ENCODE measurements at places on chromosomes 5 and 9.

DNA sequence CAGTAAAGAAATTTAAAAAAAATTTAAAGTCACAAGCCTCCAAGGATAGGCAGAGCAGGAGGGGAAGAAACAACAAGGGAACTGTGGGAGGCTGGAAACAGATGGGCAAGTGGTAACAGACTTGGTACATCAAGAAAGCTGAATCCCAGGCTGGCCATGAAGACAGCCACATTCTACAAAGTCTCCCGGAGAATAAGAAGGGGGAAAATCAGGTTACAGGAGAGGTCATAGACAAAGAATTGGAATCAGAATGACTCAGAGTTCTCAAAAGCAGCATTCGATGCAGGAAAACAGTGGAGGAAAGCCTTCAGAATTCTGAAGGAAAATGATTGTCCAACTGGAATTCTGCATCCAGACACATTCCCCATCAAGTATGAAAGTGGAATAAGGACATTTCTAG lies 129.7 kb downstream of the ADAMTS2 start:
- no peak for DNase-seq

- DNase-seq: no peak
These were observed 244.9 kb upstream of the KLF4 start for GRCh38 chr9:107734256-107735013.

DNA sequence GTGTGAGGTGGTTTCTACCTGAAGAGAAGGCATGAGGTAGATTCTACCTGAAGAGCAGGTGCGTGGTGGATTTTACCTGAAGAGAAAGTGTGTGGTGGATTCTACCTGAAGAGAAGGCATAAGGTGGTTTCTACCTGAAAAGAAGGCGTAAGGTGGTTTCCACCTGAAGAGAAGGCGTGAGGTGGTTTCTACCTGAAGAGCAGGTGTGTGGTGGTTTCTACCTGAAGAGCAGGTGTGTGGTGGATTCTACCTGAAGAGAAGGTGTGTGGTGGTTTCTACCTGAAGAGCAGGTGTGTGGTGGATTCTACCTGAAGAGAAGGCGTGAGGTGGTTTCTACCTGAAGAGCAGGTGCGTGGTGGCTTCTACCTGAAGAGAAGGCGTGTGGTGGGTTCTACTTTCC lies 192.8 kb downstream of the MED10 start:
- DNase-seq: no peak

DNA sequence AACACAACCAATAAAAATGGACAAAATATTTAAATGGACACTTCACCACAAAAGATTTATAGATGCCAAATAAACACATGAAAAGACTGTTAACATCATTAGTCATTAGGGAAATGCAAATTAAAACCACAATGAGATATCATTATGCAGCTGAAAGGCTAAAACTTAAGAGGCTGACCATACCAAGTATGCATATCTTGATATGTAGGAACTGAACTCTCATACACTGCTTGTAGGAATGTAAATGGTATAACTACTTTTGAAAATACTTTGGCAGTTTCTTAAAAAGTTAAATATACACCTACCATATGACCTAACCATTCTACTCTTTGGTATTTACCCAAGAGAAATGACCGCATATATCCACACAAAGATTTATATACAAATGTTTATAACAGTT lies 13.6 kb upstream of the ADAMTS12 start:
- DNase-seq: no peak

DNA sequence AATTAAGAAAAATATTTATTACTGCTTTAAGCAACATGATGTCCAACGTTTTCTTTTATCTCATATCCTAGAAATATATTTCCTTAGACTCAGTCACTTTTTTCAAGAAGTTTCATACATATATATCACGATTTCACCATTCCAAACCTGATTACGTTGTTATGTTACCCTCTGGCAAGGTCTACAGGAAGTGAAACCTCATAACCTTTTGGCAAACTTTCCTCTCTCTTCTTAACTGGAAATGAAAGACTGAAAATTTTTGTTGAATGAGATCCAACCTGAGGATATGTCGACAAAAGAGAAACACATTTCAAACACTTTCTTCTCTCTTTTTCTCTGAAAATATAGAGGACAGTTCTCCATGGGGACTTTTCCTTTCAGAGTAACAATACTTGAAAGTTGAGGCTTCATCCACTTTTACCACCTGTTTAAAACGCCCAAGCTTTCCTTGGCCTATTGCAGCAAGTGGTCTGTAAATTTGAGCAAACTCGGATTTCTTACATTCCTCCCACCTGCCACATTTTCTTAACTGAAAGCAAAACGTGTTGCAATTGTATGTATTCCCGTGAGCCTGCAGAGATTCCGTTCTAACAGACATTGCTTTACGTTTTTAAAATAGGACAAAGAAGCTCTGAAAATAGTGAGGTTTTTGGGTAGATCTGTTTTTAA lies 298.1 kb downstream of the CETN3 start:
- DNase-seq: no peak

DNA sequence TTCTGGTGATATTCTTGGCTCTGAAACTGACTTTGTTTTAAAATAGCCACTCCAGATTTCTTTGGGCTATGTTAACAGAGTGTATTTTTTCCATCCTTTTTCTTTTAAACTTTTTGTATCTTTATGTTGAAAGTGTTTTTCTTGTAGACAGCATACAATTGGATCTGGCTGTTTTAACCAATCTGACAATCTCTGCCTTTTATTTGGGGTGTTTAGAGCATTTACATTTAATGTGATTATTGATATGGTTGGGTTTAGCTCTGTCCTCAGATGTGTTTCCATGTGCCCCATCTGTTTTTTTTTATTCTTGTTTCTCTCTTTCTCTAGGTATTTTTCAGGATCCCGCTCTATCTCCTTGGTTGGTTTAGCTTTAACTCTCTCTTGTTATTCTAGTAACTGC lies 10.7 kb downstream of the SLC6A18 start:
- DNase-seq: no peak

DNA sequence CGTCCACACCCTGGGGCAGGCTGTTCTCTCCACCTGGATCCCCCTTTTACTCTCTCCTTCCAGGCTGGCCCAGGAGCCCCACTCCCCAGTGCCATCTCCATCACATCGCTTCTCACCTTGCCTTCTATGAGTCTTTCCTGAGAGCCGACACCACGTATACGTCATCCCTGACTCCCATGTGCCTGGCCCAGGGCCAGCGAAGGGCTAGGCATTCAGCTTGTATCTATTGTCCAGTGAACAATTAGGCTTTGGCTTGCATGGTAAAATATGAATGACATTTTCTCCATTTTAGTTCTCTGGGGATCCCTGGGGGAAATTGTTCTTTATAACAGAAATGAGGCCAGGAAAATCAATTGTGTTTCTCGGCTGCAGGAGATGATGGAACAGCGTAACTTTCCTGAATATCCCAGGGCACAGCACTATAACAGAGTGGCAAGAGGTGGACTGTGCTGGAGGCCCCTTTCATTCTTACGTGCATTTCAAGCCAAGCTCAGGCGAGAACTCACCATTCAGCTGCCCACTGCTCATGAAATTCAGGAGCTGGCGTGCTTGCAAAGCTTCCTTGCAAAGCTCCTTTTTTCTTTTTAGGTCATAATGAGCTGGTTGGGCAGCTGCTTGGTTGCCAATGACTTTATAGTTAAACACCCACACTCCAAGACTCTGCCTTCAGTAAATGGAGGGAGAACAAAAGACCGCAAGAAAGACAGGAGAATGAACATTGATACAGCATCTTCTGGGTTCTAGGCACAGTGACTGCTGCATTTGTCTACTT lies 37.7 kb downstream of the NSG2 start:
- no peak for DNase-seq

GRCh38 chr9:82254646-82255367 lies 266.2 kb downstream of the SPATA31D1 start:
- no peak for DNase-seq

GRCh38 chr9:98248737-98249474 lies 6.5 kb downstream of the TBC1D2 start:
- DNase-seq: no peak

DNA sequence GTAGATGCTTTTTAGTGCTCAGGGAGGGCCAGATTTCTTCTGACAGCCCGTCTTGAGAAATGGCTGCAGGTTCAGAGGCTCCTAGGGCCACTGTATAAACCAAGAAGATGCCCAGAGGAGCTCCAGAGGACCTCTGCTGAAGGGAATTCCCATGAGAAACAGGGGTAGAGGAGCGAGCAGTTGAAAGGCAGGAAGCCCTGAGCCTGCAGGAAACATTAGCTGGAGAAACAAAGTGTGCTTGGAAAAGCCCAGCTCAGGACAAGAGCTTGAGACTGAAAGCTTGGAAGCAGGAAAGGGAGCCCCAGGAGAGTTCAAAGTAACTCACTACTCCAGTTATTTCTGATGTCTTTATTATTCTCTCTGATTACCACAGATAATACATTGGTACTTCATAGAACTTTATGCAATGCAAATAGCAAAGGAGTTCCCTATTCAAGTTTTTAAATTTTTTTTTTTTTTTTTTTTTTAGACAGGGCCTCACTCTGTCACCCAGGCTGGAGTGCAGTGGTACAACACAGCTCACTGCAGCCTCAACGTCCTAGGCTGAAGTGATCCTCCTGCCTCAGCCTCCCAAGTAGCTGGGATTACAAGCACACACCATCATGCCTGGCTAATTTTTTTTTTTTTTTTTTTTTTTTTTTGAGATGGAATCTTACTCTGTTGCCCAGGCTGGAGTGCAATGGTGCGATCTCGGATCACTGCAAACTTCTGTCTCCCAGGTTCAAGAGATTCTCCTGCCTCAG lies 16.5 kb downstream of the HBEGF start:
- no peak for DNase-seq

DNA sequence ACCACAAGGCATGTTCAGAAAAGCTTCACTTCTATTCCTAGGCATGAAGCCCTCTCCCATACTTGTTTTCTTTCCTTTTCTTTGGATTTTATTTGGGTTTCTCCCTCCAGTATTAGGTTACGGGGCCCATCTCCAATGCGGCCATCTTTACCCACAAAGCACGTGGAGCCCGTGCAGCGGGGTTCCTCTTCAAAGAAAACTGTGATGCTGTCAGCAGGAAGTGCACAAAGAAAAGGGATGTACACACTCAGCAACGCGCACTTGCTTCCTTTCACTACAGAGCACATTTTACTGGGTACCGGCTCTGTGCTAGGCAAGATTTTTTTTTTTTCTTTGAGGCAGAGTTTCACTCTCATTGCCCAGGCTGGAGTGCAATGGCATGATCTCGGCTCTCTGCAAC lies 106.6 kb downstream of the COL23A1 start:
- no peak for DNase-seq

DNA sequence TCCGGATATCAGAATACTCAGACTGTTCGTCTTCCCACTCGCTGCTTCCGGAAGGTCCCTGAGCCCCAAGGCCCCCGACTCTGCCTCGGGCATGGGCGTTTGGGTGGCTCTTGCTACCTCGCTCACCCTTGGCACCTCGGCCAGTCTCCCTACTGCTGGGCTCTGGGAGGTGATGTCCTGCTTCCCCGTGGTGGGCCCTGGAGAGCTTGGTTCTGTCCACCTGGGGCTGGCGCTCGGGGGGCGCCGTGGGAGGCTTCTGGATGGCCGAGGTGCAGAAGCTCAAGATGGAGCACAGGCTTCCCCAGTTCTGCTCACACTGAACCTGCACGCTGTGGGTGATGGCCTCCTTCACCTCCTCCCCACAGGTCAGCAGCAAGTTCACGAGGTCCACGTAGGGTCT lies 10.4 kb downstream of the STC2 start:
- no peak for DNase-seq

GRCh38 chr5:5951953-5952352 lies 426.4 kb downstream of the MED10 start:
- no peak for DNase-seq

DNA sequence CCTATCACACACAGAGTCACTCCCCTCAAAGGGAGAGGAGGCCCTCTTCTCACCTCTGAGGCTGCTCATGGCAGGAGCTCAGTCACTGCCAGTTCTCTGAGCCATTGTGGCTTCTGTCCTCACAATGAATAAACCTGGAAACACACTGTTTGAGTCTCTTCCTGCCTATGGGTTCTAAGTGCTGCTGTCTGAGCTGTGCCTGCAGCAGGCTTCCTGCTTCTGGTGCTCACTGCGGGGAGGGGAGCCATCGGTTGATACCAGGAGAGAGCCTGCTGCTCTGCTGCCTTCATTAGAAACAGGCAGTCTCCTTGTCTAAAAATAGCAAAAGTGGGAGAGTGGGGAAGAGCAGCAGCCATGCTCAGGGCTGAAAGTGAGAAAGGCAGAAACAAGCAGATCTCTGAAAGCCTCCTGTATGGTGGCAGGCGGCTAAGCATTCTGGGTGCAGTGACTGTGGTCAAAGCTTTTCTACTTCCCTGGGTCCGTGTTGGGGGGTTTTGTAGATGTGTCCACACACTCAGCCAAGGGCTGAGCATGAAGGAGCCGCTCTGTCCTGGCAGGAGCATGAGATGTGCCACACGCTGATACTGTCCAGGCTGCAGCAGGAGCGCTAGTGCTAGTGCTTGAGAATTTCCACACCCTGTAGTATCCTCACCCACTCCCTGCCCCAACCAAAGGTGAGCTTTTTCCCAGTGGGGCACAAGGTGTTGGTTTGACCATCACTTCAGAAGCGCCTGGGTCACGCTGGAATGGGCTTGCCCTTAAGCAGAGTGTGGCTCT lies 34.2 kb downstream of the PRKACG start:
- no peak for DNase-seq

DNA sequence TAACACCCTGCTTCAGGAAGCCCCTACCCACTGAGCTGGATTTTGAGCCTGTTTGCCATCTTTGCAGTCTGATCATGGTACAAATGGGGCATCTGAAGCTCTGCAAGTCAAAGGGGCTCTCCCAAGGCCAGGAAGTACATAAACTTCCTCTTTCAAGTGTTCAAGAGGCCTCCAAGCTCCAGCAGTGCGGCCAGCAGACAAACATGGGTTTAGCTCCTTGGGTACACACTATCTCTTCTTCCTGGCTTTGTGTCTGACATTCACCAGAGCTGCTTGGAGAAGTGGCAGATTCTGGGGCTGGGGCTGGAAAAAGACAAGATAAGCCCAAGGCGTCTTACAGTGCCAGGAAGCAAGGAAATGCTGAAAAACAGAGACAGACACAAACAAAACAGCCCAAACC lies 34.1 kb downstream of the LAMC3 start:
- no peak for DNase-seq

DNA sequence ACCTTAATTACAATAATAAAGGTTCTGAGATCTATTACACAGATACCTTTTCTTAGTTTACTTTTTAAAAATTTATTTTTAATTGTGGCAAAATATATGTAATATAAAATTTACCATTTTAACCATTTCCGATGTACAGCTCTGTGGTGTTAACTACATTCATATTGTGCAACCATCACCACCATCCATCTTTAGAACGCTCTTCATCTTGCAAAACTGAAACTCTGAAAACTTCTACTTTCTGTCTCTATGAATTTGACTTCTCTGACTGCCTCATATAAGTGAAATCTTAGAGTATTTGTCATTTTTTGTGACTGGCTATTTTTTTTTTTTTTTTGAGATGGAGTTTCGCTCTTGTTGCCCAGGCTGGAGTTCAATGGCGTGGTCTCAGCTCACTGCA lies 26.8 kb downstream of the WWC1 start:
- DNase-seq: no peak

DNA sequence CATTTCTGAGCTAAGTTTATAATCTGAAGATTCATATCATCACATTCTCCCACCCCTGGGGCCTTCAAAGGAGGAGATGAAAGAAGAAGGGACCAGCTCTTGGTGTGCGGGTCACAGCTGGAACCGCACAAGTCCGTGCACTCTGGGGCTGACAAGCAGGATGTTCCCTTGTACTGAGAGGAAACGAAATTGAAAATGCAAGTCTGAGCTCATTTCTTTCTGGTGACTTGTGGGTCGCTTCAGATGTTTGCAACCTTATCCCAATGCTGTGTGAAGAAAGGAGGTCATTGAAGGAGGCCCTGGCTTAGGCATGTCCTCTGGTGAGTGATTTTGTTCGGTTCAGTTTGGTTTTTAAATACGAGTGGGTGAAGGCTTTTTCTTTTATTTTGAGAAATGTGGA lies 59.6 kb downstream of the C9orf152 start:
- DNase-seq: no peak

All from hippocampal formation (tissue), 2 donors.